ENCODE measurements at places on chromosomes 5 and 9.

GRCh38 chr5:132056610-132057497 lies 3.6 kb upstream of the IL3 start:
- DNase-seq = no peak

DNA sequence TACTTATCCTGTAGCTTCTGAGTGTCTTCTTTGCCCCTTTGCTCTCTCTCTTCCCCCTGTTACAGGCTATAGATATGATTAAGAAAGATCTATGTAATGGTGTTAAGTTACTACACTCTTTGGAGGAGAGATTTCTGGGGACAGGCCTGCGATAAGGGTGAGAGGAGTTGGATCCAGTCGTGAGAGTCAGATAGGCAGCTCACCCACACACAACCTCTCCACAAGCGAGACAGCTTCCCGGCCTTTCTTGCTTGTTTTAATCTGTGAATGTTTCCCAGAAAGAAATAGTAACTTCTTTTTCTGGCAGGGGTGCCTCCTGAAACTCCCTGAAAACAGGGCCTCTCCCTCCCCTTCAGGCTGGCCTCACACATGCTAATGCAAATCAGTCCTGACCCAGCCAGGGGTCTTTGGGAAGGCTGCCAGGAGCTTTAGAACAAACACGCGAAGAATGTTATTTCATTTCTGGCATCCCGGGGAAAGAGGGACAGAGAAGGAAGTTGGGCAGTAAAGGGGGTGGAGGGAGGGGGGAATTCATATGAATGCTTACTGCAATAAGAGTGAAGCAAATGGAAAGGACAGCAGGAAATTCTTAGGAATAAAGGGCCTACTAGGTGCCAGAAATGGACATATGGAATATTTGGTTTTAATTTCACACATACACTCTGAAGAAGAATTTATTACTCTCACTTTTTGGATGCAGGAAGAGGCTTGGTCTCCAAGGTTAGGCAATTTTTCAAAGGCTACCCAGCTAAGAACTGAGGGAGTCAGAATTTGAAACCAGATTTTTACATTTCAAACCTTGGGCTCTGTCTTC lies 215.8 kb upstream of the TRIM32 start:
- DNase-seq = no peak

GRCh38 chr5:10828241-10828640 lies 67.2 kb upstream of the DAP start:
- no peak for DNase-seq

DNA sequence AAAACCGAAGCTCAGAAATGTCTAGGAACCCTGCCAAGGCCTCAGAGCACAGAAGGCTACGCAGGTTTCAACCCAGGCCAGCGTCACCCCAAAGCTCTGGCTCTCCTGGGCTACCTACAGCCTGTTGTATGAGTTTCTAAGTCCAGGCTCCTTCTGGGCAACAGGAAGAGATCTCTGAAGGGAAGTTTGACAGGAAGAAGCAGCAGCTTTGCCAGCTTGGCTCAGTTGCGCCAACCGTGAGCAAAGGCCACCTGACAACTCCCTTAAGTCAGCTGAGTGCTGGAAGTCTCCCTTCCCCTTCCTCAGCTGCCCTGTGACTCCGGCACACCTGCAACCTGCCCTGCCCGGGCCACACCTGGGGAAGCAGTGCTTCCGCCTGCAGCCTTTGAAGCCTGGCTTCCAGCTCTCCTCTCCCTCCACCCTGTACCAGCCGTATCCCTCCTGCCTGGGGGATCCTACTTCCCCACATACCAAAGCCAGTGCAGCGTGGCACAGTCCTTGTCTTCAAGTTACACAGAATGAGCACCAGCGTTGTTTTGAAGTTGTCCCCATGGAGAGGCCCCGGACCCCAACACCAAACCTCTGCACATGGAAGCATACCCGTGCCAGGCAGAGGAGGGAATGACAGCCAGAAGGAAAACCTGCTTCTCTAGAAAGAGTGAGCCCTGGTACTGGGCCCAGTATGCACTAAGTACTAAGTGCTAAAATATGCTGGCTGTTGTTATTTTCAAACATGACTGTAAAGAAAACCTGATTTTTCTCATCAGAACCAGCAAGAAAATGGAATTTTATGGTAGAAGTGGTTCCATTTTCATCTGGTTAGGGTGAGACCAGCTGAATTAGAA lies 36.5 kb downstream of the SHB start:
- no peak for DNase-seq

- no peak for DNase-seq
Observed at GRCh38 chr9:110126986-110127864, 80.7 kb downstream of the C9orf152 start.

DNA sequence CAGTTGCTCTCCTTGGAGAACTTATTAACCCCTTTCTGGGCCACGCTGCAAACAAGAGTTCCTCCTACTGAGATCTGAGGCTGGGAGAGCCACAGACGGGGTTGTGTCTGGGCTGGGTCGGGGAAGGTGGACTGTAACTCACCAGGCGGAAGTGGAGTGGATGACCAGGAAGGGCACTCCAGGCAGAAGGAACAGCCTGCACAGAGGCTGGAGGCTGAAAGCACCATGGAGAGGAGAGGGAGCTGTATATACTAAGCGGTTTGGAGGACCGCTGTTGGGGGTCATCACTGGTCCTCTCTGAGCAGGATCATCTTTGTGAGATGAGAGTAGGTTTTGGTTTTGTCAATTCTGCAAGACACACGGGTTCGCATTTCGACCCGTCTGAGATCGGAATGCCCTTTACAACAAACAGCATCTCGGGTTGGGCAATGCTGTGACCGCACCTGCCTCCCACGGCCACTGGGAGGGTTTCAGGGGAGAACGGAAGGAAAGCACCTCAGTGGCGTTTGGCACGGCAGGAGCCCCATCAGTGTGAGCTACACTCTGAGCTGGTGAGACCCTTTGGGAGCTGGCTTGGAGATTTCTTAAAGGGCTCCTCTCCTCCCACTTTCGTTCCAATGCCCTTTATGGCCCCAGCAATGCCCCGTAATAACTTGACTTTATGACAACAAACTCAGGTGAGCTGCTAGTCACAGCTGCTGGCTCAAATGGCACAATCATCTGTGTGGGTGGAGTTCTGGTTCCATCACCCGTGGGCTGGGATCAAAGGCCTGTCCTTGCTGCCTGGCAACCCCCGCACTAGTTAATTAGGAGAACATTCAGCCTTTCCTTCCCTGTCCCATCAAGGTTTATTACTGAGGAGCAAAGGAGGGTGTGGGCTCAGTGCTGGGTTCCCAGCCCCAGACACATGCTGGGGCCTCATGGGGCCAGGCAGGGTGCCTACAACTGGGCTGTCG lies 18.7 kb upstream of the NEURL1B start:
- no peak for DNase-seq

- DNase-seq = no peak
Observed at GRCh38 chr5:79602889-79603288, 9.4 kb upstream of the TENT2 start.

DNA sequence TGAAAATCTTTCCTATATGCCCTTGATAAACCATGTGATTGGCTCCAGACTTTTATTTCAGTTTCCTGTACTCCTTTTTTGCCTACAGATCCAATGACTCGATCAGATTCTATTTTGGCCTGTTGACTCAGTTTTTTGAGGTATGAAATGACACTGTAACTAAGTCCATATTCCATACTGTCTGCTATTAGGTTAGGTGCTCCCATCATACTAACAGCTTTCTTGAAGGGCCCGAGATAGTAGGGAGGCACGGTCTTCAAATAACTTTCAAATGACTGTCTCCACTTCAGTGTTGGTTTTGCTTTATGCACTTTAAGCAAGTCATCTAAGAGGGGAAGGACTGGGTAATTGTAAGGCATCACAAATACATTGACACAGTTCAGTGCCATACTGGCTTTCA lies 295.4 kb upstream of the DAB2 start:
- DNase-seq = no peak

- DNase-seq = no peak
Observed at GRCh38 chr9:6757132-6757455, 679 bp upstream of the KDM4C start.

DNA sequence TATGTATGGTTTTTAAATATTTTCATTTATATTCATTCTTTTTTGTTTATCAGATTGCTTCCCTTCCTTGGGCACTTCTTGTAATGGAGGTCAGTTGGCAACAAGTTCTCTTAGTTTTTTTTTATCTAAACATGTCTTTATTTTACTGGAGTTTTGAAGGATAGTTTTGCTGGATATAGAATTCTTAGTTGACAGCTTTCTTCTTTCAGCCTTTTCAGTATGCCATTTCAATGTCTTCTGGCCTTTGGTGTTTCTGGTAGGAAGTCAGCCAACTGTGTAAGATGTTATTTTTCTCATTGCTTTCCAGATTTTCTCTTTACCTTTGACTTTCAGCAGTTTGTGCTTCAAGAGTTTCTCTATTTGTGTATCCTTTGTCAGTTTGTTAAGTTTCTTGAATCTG lies 14.2 kb downstream of the SLC12A2 start:
- no peak for DNase-seq

GRCh38 chr5:68182094-68182493 lies 33.5 kb upstream of the PIK3R1 start:
- DNase-seq = no peak

GRCh38 chr5:2748861-2749513 lies 2.5 kb downstream of the IRX2 start:
- no peak for DNase-seq

- DNase-seq = no peak
Observed at GRCh38 chr5:106303911-106304310, 1366.8 kb downstream of the EFNA5 start.

- no peak for DNase-seq
Observed at GRCh38 chr5:89106480-89106879, 223.5 kb upstream of the MEF2C start.

GRCh38 chr5:37436146-37436934 lies 57.2 kb downstream of the WDR70 start:
- no peak for DNase-seq
